ENCODE measurements at places on chromosomes 2 and 18.

GRCh38 chr18:25587545-25587944 is 235.6 kb upstream of the ZNF521 start:
- no peaks in the 10 kb centered on the region for H3K36me3 ChIP-seq
- no peak overlapping the region for H3K4me3 ChIP-seq
- no peak overlapping the region for H3K27ac ChIP-seq
- DNase-seq: no peak

DNA sequence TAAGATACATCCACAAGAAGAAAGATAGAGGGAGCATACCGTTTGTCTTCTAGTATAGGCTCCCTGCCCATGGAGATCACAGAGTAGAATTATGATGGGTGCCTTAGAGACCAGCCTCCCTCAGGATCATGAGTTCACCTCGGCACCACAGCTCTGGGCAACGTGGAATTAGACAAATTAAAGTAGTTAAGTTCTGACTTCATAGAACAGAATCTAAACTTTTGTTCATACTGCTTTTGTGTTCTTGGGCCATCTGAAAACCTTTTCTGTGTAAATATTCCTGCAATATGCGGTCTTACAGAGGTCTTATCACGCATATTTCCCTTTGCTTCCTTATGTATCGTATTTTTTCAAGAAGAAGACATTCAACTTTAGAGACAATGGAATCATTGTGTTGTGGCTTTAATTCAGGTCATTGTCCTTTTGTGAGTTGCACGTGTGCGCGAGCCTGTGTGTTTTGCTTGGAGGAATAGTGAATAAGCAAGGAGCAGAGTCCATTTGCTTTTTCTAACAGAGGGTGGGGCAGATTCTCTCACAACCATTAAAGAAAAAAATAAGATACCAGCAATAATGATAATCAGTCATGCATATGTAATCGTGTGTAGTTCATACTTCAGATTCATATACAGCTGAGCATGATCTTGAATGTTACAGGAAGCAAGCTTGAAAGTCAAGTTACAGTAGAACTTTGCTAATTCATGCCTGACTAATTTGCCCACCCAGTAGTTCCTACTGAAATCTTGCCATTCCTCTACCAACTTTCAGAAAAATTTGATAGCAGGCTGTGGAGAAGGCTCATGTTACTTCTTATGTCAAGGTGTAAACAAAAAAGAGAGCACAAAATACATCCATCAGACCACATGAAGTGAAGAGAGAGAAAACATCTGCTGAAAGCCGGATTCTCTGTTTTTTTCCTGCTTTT is 243.6 kb downstream of the NEDD4L start:
- H3K36me3 ChIP-seq: no peaks in the 10 kb centered on the region
- H3K27me3 ChIP-seq: no peaks in the 10 kb centered on the region
- no peak overlapping the region for H3K4me3 ChIP-seq
- no peak for DNase-seq
- no peak overlapping the region for H3K27ac ChIP-seq
- no peaks in the 10 kb centered on the region for H3K4me1 ChIP-seq

GRCh38 chr2:26485099-26485498 is 7.2 kb upstream of the OTOF start:
- H3K4me1 ChIP-seq: peaks cover 22% of the 10 kb centered on the region
- H3K36me3 ChIP-seq: no peaks in the 10 kb centered on the region
- DNase-seq: no peak
- H3K4me3 ChIP-seq: no peak overlapping the region
- H3K27me3 ChIP-seq: no peaks in the 10 kb centered on the region
- H3K27ac ChIP-seq: no peak overlapping the region

GRCh38 chr2:171325886-171326585 is 107.8 kb downstream of the METTL8 start:
- no peaks in the 10 kb centered on the region for H3K36me3 ChIP-seq
- no peak overlapping the region for H3K4me3 ChIP-seq
- no peak overlapping the region for H3K27ac ChIP-seq
- H3K27me3 ChIP-seq: no peaks in the 10 kb centered on the region
- H3K4me1 ChIP-seq: no peaks in the 10 kb centered on the region

GRCh38 chr2:207394812-207395534 is 134.8 kb upstream of the CREB1 start:
- H3K27ac ChIP-seq: no peak overlapping the region
- no peak for DNase-seq
- H3K36me3 ChIP-seq: no peaks in the 10 kb centered on the region
- no peak overlapping the region for H3K4me3 ChIP-seq
- H3K4me1 ChIP-seq: no peaks in the 10 kb centered on the region

DNA sequence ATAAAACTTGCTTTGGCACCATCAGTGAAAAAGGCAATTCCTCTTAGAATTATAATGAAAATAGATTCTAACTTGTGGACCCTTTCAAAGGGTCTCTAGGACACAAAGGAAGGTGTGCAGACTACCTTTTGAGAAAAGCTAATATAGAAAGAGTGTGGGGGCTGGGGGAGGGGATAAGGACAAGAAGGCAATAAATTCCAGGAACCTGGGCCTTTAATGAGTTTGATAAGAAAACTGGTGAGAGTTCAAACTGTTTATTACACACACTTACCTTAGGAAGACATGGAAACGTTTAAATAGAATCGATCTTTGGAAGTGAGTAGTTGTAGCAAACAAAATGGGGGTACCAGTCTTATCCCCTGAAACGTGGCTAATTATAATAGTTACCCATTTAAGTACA is 39.6 kb upstream of the PGAP1 start:
- no peak for DNase-seq
- no peaks in the 10 kb centered on the region for H3K36me3 ChIP-seq
- no peak overlapping the region for H3K4me3 ChIP-seq
- no peaks in the 10 kb centered on the region for H3K4me1 ChIP-seq
- H3K27me3 ChIP-seq: no peaks in the 10 kb centered on the region

DNA sequence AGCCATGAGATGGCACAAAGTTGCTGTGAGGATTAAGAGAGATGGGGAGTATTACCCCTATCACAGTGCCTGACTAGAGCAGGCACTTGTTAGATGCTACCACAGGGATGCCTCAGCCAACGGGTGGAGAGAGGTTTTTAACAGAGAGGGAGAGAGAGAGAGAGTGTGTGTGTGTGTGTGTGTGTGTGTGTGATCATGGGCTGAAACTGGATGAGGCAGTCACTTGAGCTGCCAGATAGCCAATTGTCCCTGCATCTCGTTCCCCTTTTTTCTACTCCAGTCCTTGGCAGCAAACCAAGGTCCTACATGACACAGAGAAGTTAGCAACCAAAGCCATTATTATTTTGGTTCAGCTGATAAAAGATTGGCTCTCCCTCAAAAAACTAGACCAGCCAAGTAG is 3.0 kb downstream of the CD8A start:
- H3K27me3 ChIP-seq: peaks cover 4% of the 10 kb centered on the region
- H3K4me3 ChIP-seq: no peak overlapping the region
- no peaks in the 10 kb centered on the region for H3K36me3 ChIP-seq
- peaks cover 5% of the 10 kb centered on the region for H3K4me1 ChIP-seq

DNA sequence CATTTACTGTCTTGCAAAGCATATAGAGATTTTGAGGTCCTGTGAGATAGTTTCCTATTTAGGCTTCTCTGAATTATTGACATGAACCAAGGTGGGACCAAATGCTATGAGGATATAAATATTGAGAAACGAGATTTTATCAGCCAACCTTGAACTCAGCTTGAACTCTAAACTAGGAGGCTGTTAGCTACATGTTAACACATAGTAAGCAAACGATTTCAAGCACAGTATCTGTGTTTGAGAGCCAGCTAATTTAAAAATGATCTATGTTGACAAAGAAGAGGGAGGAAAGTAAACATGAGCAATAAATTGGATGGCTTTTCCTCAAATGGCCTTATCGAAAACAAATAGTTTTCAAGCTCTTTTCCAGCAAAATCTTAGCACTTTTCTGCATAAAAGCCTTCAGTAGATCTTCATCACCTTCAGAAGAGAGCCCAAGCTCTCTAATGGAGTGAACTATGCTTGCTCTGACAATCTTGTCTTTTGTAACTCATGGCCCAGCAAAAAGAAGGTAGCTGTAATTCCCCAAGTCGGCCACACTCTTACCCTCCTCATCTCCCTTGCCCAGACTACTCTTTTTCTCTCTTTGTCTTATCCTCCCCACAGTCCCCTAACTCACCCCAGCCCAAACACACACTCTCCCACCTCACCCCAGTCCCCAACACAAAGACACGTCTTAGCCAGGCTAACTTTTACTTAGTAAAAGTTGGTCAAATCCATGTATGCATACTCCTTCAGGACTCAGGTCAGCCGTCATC is 14.7 kb downstream of the CD28 start:
- H3K27me3 ChIP-seq: no peaks in the 10 kb centered on the region
- no peaks in the 10 kb centered on the region for H3K4me1 ChIP-seq
- no peak overlapping the region for H3K4me3 ChIP-seq

- no peaks in the 10 kb centered on the region for H3K4me1 ChIP-seq
- H3K36me3 ChIP-seq: no peaks in the 10 kb centered on the region
- no peak overlapping the region for H3K27ac ChIP-seq
- DNase-seq: no peak
Measured at GRCh38 chr18:54149078-54149697, 75.3 kb downstream of the MBD2 start.

DNA sequence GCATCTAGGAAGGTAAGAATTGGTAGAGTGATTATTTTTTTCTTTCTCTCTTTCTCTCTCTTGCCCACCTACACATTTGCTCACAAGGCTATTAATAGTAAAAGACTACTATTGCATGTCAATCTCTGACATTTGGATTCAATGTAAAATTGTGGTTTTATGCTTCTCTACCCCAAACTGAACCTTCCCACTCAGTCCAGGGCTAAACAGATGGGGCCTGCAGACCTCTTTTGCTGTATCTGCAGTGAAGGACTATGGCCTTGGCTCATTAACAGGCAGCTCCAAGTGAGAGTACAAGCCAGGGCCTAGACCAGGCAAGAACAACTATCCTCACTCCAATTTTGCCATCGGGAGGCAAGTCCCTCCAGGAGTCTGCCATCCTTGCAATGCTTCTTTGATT is 68.3 kb upstream of the ARL4C start:
- no peaks in the 10 kb centered on the region for H3K4me1 ChIP-seq
- H3K27ac ChIP-seq: no peak overlapping the region
- no peaks in the 10 kb centered on the region for H3K36me3 ChIP-seq
- no peak for DNase-seq
- H3K4me3 ChIP-seq: no peak overlapping the region

- DNase-seq: no peak
- H3K27me3 ChIP-seq: no peaks in the 10 kb centered on the region
- H3K27ac ChIP-seq: no peak overlapping the region
- no peaks in the 10 kb centered on the region for H3K36me3 ChIP-seq
- H3K4me1 ChIP-seq: peaks cover 6% of the 10 kb centered on the region
Measured at GRCh38 chr2:233857511-233858141, 3.3 kb upstream of the HJURP start.
